ENCODE measurements at places on chromosomes 16 and 17.

DNA sequence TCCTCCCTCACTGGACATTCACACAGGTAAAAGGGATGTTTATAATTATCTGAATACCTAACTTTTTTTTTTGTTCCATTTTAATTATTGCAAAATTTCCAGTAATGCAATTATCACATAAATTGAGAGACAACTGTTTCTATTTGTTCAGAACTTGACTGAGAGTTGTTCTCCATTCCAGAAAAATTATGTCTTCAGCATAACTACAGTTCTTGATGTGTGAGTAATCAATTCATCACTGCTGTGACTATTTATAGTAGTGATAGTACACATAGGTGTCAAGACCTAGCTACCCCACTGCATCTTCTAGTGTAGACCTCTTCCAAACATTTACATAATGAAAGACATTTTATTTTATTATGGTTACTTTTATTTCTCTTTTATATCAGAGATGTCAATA is 5.8 kb upstream of the TNRC6A start:
- DNase-seq: no peak

GRCh38 chr17:43020030-43020621 is 2.1 kb downstream of the VAT1 start:
- no peak for DNase-seq

GRCh38 chr17:75641343-75641742 is 8.1 kb downstream of the SMIM5 start:
- DNase-seq: no peak

- peak; percentile 69 for DNase-seq
These were observed at the start of gene SYNGR2 for GRCh38 chr17:78168242-78168902. TSS of gene SYNGR2 (plus strand) at chr17:78168581. CDS start at chr17:78168617, 36 bp downstream.

DNA sequence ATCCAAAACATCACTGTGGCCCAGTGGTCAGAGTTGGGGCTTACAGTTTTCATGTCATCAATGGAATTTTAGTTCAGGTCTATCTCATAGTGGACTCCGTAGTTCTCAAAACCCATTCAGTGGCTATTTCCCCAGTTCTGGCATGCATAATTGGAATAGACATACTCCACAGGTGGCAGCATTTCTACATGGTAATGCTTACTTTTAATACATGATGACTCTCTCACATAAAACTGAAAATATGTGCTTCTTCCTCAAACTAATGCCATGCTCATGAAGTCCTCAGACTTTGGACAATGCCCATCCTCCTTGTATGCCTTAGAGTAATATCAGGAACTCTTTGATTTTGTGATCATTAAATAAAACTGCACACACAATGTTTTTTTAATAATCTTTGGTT is 857.4 kb upstream of the GOT2 start:
- DNase-seq: no peak

- DNase-seq: no peak
These were observed 66.5 kb downstream of the GNAO1 start for GRCh38 chr16:56257666-56258342.

- no peak for DNase-seq
These were observed 215.6 kb downstream of the GRIN2A start for GRCh38 chr16:9966569-9967157.

GRCh38 chr16:1099189-1100083 is 3.4 kb upstream of the C1QTNF8 start:
- no peak for DNase-seq

- DNase-seq: no peak
These were observed 9.2 kb downstream of the CA5A start for GRCh38 chr16:87927195-87927562.

GRCh38 chr17:75626496-75627038 is 6.7 kb upstream of the SMIM5 start:
- DNase-seq: no peak

GRCh38 chr17:1966274-1967086 is 58.7 kb downstream of the RTN4RL1 start:
- no peak for DNase-seq

- no peak for DNase-seq
These were observed 52.1 kb upstream of the TOB1 start for GRCh38 chr17:50918071-50918932.

DNA sequence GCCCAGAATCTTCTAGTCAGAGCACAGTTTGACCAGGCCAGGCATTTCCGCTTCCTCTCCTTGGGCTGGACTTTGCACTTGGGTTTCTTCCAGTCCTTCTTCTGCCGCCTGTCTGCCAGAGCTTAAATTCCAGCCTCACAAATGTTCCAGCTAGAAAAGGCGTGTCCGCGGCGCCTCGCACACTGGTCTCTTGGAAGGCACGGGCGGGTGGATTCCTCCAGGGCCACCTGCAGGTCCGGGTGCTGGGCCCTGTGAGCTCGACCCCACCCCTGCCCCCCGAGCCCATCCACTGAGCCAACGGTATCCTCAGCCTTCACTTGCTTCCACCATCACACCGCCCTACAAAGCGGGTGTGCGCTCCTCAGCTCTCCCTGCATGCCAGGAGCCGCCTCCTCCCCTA is 2026.5 kb downstream of the TP53TG3F start:
- no peak for DNase-seq

DNA sequence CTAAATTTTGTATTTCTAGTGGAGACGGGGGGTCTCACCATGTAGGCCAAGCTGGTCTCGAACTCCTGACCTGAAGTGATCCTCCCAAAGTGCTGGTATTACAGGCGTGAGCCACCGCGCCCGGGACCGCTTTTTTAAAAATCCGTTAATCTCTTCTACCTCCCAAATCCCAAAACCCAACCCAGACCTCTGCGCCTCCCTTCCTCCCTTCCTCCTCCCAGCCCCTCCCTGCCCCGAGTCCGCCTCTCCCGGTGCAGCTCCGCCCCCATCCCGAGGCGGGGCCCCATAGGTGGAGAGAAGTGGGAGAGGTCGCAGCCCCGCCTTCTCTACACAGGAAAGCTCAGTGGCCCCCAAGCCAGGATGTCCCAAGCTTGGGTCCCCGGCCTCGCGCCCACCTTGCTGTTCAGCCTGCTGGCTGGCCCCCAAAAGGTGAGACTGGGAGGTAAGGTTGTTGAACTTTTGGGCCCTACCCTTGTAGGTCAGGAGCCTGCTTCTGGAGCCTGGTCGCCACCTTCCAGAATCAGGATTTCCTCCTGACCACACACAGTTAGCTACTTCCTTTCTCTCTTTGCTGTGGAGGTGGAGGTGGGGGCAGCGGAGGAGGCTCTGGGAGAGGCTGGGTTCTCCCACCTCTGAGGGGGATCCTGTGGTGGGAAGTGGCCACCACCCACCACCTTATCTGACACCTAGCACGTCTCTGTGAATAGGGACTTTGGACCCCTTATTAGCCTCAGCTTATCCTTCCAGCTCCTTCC is at the start of gene TMEM92:
Gene TMEM92, plus strand, starts transcription at position 325 of the 755 bp plus-strand sequence. Its CDS starts 36 bp downstream, at position 361.
- DNase-seq: no peak
